ENCODE measurements at places on chromosomes 3 and 15.

DNA sequence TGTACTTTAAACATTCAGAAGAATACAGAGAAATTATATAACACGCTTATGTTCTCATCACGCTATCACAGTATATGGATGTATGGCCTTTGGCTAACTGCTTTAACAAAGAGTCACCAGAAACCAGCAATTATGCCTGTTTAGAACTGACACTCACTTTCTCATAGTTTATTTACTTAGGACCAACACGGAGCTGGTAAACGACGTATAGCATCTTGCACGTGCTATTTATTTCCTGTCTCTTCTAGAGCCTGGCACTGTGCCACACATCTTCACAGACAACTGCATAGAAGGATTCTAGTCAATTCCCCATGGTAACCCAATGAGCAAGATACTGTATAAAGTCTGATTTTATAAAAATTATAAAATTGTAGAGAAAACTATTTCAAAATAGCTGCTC is 43.6 kb downstream of the TBC1D2B start:
- DNase-seq, result no peak

- DNase-seq, result no peak
These were observed 393 bp downstream of the ERICH6 start for GRCh38 chr3:150703299-150703755.

DNA sequence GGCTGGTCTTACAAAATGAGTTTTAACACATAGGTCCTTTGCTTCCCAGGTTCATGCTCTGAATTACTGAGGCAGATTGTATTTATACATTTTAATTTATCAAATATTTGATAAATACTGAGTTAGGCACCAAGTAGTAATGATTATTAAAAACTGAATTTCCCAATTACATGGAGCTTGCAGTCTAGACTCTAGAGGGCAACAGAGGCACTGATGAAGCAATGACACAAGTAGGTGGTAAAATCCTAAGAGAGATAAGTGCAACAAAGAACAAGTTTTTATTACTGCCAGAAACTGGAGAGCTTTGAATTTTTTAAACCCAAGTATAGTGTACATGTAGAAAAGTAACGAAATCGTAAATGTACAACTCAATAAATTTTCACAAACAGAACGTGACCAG is 406.2 kb upstream of the RARB start:
- DNase-seq, result no peak

DNA sequence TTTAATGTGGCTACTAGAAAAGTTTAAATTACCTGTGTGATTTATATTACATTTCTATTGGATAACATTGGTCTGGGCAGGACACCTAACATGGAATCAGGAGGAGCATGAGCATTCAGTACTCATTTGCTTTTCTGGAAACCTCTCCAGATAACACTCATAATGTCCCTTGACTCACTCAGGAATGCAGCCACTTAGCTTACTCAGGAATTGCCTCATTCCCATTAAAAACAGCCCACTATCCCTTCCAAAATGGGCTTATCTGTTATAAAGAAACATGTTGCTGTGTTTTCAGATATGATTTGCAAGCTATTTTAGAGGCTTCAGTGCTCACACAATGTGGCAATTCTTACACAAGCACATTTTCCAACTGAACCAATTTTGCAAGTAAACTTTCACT is 17.1 kb downstream of the GBE1 start:
- no peak for DNase-seq

GRCh38 chr15:101269479-101270223 is 7.6 kb downstream of the SELENOS start:
- DNase-seq, result no peak

DNA sequence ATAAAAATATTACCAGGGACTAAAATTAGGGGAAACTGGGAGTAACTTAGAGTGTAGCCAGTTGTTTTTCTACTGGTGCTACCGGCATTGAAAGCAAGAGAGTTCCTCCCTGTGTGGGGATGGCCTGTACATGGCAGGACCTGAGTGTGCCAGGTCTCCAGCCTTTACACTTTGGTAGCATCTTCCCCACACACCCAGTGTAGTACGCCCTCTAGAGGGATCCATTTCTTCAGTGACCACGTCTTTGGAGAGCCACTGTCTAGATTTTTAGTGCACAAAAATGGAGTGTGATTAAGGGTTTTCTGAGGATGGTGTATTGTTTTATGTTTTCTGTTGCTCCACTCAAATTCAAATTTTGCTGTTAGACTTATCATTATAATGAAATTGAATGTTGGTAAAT is 507.0 kb upstream of the TPRG1 start:
- no peak for DNase-seq

- no peak for DNase-seq
These were observed 58.7 kb downstream of the RETNLB start for GRCh38 chr3:108698461-108698860.

DNA sequence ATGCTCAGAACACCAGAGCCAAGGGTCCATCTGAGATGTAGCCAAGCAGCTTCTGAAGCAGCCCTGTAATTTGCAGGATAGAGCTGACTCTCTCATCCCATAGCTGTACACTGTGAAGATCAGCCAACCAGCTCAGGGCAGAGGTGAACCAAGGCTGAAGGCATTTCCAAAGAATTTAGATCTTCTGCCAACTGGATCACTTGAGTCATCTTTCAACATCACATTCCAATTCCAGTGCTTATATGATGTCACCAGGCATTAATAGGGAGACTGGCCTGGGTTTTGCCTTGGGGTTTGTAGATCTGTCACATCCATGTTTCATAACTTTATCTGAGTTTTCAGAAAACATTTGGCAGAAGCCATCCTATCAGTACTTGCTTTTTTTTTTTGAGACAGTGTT is 98.2 kb downstream of the NR2F2 start:
- DNase-seq, result no peak

DNA sequence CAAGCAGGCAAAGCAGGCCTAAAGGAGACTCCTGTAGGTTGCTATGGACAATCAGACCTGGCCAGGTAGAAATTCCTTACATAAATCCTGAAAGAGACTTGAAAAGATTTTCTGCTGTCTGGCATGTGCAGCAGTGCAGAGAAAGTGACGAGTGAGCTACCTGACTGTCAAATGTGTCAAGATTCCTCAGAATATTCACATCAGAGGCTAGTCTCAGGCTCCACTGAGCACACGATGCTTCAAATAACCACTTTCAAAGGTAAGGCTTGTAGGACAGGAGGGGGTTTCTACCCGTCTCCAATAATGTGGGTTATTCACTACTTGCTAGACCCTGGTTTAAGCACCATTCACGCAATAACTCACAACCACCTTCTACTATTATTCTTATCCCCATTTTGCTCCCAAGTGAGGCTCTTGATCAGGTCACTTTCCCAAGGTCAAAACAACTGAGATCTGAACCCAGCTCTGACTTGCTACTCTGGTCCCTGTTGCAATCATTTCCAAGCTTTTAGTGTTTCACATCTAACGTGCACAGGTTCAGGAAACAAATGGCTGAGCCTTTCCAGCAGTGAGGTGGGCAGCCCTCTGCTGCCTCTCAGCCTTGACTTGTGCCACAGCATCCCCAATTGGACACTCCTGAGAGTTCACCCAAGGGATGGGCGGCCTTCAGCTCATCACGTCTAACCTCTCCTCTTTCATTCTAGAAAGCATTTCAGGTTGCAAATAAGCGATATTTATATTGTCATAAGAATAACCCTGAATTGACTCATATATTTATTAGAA is 329.9 kb upstream of the WNT5A start:
- DNase-seq, result no peak

Data from substantia nigra (tissue), 51 donors.